Posterior cingulate gyrus (tissue), 11 donors: ENCODE measurements at places on chromosomes 6 and 20.
A peak's percentile ranks its signal among the peaks of the same experiment; 100 is the strongest.

GRCh38 chr6:149400050-149400449 is at the start of gene SUMO4:
Gene SUMO4 (plus strand): TSS chr6:149400262. CDS start chr6:149400392, 130 bp downstream.
- no peak for DNase-seq

- no peak for DNase-seq
Observed at GRCh38 chr6:98056955-98057354, 773.9 kb upstream of the MMS22L start.

DNA sequence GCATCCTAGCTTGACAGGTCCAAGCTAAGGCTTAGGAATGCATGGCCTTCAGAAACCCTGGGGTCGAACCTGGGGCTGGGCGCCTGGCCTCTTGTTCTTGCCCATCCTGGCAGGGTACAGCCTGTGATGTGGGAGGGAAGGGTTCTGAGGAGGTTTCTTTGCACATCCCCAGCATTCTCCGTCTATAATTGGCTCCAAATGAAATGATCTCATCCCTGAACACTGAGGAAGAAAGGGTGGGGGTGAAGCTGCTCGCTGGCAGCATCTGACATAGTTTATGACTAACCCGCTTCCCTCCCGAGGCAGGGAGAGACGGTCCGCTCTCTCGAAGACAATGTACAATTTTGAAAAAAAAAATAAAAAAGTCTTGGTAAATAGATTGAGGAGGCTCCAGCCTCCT is 67.1 kb upstream of the ZNFX1 start:
- peak; percentile 66 for DNase-seq

DNA sequence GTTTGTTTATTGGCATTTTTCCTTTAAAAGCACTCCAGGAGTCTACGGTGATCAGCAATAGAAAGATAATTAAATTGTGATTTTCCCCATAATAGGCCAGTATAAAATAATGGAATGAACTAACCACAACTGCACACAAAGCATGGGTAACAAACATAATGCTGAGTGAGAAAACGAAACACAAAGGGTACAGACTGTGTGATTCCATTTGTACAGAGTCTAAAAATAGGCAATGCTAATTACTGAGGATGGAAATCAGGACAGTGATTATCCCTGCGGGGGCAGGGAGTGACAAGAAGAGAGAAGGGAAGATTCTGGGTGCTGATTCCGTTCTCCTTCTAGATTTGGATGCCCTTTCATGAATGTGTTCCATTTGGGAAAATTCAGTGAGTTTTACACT is 478.1 kb downstream of the PREX1 start:
- no peak for DNase-seq

- no peak for DNase-seq
Observed at GRCh38 chr20:673603-674001, 2.0 kb downstream of the SCRT2 start.

- DNase-seq: no peak
Observed at GRCh38 chr6:42370323-42370985, 81.3 kb downstream of the TRERF1 start.

DNA sequence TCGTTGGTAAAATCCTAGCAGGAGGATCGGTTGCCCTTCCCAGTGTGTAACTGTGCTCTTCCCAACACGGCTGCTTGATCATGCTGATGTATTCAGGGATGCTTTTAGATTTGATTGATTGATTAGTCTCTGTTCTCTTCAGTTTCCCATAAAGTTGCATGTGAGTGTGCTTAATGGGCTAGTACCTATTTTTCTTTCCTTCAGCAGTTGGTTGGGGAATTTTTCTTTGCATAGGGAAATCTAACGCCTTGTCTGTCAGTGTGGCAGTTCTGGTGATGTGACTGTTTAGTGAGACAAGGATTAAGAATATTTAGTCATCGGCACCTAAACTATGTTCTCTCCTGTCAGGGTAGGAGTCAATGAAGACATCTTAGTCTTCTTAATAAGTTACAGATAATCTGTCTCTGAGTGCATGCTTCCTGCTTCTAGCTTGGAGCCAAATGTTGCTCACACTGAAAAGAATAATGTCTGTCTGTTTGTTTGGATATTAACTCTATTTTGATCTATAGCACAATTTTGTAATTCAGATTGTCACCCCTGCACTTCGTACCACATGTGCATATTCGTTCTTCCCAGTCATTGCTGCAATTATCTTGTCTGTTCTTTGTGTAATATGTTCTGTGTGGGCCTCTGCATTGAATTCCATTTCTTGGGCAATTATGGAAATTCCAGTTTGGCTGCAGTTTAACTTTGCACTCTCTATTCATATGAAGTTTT is 169.9 kb downstream of the EDN1 start:
- no peak for DNase-seq

DNA sequence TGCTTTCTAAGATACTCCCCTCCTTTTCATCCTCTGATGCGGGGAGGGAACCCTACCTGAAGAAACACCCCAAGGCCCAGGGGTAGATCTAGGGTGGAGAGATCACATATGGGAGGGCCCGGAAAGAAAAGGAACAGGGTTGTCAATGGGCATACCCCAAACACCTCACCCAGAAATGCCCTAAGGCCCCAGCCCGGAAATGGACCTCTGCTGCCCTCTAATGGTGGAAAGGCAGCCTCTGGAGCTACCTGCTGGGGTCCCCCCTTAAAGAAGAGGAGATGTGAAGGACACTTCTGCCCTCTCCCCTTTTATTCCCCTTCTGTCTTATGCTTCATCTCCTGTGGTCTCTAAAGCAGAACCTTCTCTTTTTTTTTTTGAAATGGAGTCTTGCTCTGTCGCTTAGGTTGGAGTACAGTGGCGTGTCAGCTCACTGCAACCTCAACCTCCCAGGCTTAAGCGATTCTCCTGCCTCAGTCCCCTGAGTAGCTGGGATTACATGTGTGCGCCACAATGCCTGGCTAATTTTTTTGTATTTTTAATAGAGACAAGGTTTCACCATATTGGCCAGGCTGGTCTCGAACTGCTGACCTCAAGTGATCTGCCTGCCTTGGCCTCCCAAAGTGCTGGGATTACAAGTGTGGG is 458 bp upstream of the ARMC12 start:
- DNase-seq: no peak

DNA sequence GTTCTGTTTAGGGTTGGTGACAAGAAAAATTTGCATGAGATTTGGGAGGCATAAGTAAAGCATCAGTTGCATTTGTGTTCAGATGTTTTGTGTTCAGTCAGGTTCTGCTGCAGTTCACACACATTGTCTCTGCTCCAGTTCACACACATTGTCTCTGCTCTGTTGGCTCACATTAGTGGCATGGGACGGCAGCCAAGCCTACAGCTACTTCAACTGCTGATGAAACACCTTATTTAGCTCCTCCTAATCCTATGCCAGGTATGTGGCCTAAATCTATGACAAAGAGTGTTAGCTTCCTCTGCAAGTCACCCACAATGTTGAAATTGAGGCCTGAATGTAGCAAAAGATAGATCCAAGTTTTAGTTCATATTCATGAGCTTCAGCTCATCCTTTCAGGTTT is 278.1 kb upstream of the SYNCRIP start:
- DNase-seq: no peak

DNA sequence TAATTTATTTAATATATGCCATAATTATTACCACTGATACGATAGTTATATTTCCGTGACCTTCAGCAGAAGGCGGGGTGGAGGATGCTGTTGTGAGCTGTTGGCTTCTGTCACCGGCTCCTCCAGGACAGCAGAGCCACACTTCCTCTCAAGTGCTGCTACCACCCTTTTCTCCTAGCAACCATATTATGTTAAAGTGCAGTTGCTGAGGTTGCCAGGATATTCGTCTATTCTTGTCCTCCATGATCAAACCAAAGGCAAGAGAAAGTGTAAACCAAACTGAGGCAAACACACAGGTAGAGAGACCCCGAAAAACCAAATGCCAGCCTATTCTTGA is 27.8 kb downstream of the RGS17 start:
- no peak for DNase-seq

DNA sequence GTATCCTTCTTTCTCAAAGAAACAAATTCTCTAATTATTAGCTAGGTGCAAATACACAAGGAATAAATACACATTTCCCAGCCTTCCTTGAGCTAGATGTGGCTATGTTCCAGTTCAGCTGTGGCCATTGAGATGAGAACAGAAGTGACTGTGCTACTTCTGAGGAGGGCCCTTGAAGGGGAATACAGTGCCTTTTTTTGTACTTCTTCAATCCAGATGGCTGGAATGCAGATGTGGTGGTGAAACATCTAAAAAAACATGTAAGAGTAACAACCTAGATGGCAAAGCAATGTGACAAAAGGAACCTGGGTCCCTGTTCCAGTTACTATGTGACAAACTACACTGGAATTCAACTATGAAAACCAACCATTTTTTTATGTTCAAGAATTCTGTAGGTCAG is 115.4 kb upstream of the DST start:
- no peak for DNase-seq

DNA sequence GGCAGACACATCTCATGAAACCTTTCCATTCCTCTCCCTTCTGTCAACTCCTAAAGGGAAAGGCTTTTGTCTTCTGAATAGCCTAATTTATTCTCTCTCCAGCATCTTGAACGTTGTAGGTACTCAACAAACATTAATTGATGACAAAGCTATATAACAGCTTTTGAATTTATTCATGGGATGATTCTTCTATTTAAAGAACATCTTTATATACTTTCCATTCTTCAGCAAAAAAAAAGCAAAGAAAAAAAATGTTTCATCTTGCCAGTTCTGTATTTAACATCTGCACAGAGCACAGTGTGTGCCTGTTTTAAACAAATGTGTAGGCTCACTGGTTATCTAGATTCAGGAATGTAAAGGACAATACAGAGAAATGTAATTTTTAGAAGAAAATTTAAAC is 648.7 kb downstream of the KIF16B start:
- no peak for DNase-seq

DNA sequence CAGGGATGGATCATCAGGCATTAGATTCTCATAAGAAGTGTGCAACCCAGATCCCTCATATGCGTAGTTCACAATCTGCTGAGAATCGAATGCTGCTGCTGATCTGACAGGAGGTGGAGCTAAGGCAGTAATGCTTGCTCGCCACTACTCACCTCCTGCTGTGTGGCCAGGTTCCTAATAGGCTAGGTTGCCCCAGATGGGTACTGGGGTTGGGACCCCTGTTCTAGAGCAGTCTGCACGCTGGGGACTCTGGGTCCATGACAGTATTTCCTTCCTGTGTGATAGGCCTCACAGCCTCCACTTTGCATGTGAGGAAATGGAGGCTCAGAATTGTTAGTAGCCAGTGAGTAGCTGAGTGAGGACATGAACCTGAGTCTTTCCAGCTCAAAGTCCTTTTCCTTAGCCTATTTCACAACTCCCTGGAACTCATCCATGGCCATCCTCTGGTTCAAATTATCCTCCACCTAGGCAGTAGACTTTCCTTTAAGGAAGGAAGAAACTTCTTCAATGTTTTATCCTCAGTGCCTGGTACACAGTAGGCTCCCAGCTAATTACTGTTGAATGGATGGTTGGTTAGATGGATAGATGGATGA is 117.2 kb downstream of the SYCP2 start:
- no peak for DNase-seq

GRCh38 chr6:168968228-168968627 is 285.4 kb downstream of the THBS2 start:
- no peak for DNase-seq

- no peak for DNase-seq
Observed at GRCh38 chr20:61130156-61130555, 121.9 kb upstream of the CDH4 start.

- DNase-seq: no peak
Observed at GRCh38 chr6:10177704-10178103, 237.2 kb downstream of the TFAP2A start.

GRCh38 chr6:160583794-160584193 is 80.3 kb downstream of the LPA start:
- no peak for DNase-seq

GRCh38 chr6:81753711-81754577 is 1.5 kb upstream of the TENT5A start:
- DNase-seq: peak; percentile 75

- DNase-seq: peak; percentile 72
Observed at GRCh38 chr20:50303573-50304500, 113.2 kb downstream of the CEBPB start.

DNA sequence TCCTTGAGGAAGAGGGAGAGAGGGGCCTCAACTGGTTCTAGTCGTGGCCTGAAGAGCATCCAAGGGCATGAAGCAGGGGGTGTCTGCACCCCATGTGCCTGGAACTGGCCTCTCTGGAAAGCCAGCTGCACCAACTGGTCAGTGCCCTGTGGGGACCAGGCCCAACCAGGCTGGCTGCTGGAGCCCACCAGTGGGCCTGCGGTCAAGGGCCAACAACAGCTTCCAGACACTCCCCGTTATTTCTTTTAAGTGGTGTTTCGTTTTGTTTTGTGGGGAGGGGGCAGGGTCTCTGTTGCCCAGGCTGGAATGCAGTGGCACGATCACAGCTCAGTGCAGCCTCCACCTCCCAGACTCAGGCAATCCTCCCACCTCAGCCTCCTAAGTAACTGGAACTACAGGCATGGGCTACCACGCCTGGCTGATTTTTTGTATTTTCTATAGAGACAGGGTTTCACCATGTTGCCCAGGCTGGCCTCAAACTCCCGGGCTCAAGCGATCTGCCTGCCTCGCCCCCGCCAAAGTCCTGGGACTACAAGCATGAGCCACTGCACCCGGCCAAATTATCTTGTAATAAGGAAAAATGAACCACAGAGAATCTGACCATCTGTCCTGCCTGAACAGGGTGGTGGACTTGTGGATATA is 11.9 kb upstream of the C20orf144 start:
- DNase-seq: no peak

GRCh38 chr6:170080828-170081371 is 210.0 kb downstream of the DLL1 start:
- DNase-seq: peak; percentile 51

- no peak for DNase-seq
Observed at GRCh38 chr6:35441642-35442041, 10.5 kb upstream of the FANCE start.

DNA sequence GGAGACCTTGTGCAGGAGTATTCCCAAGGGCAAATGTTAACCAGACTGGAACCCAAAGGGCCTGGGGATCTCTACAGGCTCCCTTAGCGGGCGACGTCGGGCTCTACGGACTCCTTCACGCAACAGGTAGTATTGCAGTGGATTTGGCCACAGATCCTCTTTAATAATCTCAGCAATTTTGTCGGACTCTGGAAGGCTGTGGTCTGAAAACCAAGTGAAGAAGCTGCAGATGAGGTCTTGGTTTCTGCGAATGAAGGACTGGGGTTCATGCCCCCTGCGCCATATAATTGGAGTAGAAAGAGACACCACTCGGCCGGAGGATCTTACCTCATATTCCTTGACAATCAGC is 1.3 kb downstream of the TSPYL1 start:
- DNase-seq: no peak

DNA sequence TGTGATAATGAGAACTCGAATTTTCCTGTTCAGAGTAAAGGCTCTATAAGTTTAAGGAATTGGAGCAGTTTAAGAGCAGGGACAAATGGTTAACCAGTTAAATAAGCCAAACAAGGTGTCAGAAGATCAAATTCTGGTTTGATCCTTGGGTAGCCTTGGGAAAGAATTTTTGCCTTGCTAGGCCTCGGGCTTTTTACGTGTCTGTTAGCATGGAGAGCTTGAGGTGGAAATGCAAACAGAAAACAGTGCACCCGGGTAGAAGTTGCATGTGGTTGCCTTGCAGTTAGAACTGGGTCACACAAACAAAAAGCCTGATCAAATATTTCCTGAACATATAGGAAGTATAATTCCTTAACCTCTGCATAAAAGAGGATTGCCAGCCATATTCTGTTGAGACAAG is 58.3 kb downstream of the RIN2 start:
- DNase-seq: no peak
